Activated CD4-positive, alpha-beta T cell treated with anti-CD3 and anti-CD28 coated beads, Interleukin-2, Interleukin-6, amounts not matched to agents 100 ng/mL and 50 ng/mL, durations not matched to agents 16 hours and 8 hours (primary cell): ENCODE measurements at places on chromosomes 3 and 15.

DNA sequence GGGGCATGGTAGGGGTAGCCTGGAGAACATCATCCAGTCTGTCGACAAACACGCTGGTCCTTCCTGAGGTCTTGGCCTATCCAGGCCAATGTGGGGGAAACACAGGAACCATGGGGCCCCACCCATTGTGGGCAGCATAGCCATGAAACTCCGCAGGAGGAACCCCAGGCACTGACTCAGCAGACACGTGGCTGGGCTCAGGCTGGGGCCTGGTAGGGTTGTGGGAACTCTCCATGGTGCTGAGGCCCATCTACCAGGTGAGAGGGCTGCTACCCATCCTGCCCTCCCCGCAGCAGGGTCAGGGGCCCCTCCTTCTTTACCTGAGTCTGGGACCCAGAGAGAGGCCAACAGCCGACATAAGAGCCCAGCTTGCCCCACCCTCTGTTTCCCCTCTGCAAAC is 22.6 kb upstream of the CACNA2D2 start:
- DNase-seq = peak; percentile 77

DNA sequence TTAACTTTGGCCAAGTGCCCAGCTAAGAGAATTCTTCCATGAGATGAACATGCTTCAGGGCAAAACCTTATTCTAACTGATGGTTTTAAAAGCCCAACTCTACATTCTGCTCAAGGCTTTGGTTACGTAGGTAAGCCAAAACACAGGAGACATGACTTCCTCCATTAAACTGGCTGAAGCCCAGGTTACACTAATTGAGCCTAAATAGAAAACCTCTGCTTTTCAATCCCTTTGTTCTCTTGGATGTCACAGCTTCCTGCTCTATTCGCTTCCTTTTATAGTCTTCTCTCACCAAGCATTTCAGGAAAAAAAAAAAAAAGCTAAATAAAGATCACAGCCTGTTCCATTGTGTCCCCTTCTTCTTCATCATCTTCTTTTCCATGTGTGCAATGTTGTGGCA is 420.4 kb downstream of the TIGIT start:
- DNase-seq = no peak

- peak; percentile 64 for DNase-seq
Measured at GRCh38 chr3:149480326-149481017, 6.0 kb downstream of the TM4SF4 start.

GRCh38 chr15:74962219-74962618 is 5.6 kb upstream of the RPP25 start:
- no peak for DNase-seq

- peak; percentile 72 for DNase-seq
Measured at GRCh38 chr15:85541744-85542143, 161.3 kb downstream of the AKAP13 start.

DNA sequence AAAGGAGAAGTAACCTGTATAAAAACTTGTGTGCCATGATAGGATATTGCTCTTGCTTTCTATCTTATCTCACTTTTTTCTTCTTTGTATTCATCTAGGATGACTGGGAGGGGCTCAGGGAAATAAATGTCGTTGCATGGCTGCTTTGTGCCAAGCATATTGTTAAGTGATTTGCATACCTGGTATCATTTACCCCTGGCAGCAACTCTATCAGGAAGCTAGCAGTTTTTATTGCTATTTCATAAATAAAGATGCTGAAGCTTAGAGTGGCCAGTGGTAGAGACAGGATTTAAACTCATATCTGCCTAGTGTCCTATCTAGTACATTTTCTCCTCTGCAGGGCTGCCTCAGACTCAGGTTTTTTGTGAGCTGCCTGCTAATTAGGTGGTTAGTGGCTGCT is 253.3 kb downstream of the PTPRG start:
- DNase-seq = no peak

GRCh38 chr3:187976365-187976900 is 177.5 kb upstream of the LPP start:
- DNase-seq = peak; percentile 44

DNA sequence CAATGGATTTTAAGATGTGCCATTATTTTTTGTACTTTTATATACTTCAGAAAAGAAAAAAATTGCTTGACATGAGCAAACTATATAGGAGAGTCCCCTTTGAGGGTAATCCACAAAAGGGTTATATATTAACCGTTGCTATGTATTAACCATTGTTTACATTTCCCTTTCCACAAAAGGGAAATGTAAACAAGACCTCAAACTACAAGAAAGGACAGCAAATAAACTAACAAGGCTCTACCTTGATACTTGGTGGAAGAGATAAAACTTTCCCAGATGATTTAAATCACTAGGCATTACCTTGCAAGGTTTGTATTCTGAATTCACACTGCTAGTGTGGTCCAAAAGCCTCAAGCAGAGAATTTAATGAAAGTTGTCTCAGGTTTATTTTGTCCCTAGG is 616.3 kb upstream of the BCHE start:
- no peak for DNase-seq

DNA sequence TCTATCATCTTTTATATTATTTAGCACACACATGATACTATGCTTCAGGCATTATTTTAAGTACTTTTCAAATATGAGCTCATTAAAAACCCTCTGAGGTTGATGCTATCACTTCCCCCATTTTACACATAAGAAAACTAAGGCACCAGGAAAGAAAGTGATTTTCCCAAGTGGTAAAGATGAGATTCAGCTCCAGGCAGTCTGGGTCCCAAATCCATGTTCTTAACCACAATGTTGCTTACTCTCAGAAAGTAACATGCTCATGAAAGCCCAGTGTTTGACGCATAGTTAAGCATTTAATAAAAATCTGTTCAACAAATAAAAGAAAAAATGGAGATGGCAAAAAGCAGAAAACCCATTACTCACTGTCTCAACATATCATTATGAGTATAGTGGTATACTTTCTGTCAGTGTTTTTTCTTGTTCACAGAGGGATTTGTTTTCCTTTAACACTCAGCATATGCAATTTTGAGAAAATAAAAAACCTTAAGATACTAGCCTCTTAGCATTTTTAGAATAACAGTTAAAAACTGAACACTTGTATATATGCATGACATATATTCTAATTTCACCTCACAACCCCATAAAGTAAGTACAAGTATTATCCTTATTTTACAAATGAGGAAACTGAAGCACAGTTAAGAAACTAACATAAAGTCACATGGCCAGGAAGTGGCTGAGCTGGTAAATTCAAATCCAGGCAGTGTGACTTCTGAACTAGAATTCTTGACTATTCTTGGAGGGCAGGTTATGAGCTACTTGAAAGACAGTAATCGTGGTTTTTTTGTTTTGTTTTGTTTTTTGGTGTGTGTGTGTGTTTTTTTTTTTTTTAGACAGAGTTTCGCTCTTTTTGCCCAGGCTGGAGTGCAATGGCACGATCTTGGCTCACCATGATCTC is 10.4 kb downstream of the PEAK1 start:
- peak; percentile 64 for DNase-seq

GRCh38 chr3:39415983-39416382 is 9.5 kb downstream of the RPSA start:
- peak; percentile 30 for DNase-seq

GRCh38 chr15:67109141-67110034 is 44.0 kb downstream of the SMAD3 start:
- no peak for DNase-seq

DNA sequence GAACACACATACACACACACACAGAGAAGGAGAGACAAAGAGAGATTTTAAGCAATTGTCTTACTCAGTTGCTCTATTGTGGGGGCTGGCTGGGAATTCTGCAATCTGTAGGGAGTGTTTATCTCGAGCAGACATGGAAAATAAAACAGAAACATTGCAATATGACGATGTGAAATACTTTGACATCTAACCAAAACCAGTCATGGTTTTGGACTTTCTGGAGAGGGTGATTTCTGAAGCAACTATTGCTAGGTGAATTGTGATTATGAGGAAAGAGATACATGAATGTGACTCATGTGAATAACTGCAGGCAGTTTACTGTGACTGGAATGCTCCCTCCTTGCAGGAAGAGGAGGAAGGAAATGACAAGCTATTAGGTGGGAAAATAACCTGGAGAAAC is 12.3 kb upstream of the PHLDB2 start:
- no peak for DNase-seq
